ENCODE measurements at places on chromosomes 12 and 14.
A peak's percentile ranks its signal among the peaks of the same experiment; 100 is the strongest.

- DNase-seq = no peak
These were observed 140.5 kb upstream of the LHX5 start for GRCh38 chr12:113612076-113612728.

- peak; percentile 97 for DNase-seq
These were observed at the start of gene EIF2B2 for GRCh38 chr14:75002392-75003249. EIF2B2 (plus strand) TSS chr14:75002921; CDS start chr14:75002991, 70 bp downstream.

DNA sequence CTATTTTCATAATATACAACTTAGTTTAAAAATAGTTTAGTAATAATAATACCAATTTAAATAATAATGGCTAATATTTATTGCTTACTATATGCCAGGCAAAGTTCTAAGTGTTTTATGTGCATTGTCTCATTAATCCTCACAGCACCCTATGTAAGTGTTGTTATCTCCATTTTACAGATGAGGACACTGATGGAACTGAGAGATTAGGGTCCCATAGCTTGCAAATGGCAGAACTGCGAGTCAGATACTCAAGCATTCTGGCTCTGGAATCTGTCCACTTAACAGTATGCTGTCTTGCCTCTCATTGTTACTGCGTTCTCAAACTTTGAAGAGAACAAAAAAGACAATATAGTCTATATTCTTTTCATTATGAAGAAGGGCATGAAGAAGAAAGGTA is 19.0 kb downstream of the AP5M1 start:
- no peak for DNase-seq

DNA sequence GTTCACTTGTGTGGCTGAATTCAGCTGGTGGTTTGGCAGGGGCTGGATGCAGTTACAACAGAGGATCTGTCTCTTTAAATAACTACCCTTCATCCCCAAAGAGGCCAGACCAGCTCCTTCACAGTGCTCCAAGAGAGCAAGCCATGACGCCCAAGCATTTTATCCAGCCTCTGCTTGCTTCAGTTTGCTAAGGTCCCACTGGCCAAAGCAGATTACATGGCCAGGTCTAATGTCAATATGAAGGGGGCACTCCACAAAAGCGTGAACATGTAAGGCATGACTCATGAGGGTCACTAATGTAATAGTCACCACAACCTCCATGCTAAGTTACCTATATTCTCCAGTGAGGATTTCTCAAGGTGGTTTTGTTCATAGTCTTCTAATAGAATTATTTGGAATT is 62.9 kb downstream of the MARK3 start:
- no peak for DNase-seq

GRCh38 chr14:64761441-64762043 is 57.3 kb downstream of the PLEKHG3 start:
- no peak for DNase-seq

DNA sequence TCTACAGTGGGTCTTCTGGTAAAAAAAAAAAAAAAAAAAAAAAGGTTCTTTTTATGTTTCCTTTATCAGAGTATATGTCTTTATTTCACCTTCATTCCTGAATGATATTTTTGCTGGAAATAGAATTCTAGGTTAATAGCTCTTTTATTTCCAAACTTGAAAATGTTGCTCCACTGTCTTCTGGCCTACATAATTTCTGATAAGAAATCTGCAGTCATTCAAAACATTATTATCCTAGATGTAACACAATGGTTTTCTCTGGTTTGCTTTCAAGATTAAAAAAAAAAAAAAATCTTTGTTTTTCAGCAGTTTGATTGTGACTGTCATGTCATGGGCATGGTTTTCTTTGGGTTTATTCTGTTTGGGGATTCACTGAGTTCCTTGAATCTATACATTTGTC is 19.5 kb downstream of the DCP1B start:
- DNase-seq = no peak

DNA sequence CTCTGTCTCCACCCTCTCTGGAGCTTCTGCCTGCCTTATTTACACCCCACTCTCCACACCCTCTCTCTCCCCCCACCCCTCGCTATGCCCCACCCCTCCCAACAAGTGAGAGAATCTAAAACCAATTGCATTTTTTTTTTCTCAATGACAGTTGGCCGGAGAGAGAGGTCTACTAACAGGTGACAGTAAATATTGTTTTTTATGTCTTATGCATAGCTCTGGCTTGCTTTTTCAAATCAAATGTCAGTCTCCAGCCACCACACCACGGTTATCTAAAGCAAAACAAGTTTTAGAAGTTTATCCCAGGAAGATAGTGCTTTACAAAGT is at the start of gene KCNC2:
TSS of gene KCNC2 (minus strand) at position 28 of the 327 bp plus-strand sequence.
- no peak for DNase-seq

DNA sequence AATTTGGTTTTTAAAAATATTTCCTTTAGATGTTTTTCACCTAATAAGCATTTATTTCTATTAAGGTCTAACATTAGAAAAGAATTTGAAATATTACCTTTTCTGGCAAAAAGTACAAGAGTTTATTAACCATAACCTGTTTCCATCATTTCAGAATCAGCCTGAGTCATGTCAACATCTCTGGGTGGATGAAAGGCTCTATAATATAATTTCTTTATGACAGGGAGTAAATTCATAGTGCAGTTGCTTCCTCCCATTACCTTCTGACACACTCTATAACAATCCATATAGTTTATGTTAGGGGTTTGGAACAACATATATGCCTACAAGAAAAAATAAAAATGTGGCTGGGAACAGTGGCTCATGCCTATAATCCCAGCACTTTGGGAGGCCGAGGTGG is 134.5 kb downstream of the SLC2A13 start:
- DNase-seq = no peak

GRCh38 chr14:30692669-30693068 is 70.5 kb downstream of the SCFD1 start:
- DNase-seq = no peak

- no peak for DNase-seq
These were observed 42.2 kb upstream of the FBXO33 start for GRCh38 chr14:39474416-39474911.

GRCh38 chr14:34824826-34825225 is 50.3 kb downstream of the BAZ1A start:
- DNase-seq = no peak

DNA sequence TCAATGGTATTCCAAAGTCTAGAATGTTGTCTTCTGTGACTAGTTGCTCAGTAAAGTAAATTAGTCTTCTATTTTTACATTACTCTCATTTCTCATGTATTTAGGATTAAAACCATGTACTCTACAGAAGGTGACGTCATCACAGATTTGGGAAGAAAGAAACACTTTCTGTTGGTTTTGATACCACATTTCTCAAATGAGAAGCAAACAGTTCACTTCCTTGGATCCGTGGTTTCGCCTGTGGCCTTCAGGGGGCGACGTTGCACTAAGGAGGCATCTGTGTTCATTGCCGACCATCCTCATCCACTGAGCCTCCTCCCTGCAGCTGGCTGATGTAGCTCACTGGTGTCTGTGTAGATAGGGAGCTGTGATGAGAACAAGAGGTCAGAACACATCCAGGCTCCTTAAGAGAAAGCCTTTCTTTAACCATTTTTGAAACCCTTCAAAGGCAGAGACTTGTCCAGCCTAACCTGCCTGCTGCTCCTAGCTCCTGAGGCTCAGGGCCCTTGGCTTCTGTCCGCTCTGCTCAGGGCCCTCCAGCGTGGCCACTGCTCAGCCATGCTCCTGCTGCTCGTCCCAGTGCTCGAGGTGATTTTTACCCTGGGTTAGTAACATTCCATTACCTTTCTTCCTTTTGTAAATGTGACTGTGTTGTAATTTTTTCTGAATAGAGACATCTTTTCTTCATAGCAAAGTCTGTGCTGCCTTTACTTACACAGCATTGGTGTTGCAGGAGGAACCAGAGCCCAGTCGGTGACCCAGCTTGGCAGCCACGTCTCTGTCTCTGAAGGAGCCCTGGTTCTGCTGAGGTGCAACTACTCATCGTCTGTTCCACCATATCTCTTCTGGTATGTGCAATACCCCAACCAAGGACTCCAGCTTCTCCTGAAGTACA is 220.6 kb upstream of the OR4E1 start:
- peak; percentile 3 for DNase-seq

DNA sequence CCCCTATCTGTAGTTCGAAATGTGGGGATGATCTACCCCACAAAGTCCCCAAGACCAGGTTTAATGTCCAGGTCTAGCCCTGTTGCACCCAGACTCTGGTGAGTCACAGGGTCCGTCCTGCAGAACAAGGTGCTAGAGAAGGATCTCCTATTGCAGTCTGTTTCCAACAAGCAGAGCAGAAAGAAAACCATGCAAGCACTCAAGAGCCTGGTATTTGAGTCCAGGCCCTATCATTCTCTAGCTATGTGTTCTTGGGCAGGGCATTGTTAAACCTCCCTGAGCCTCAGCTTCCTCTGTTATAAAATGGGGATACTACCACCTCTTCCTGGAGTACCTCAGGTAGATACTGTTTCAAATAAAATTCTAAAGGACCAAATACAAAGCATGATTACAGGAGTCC is 24.4 kb downstream of the MAP3K9 start:
- DNase-seq = no peak

GRCh38 chr12:47281667-47282171 is 202.0 kb upstream of the AMIGO2 start:
- no peak for DNase-seq

DNA sequence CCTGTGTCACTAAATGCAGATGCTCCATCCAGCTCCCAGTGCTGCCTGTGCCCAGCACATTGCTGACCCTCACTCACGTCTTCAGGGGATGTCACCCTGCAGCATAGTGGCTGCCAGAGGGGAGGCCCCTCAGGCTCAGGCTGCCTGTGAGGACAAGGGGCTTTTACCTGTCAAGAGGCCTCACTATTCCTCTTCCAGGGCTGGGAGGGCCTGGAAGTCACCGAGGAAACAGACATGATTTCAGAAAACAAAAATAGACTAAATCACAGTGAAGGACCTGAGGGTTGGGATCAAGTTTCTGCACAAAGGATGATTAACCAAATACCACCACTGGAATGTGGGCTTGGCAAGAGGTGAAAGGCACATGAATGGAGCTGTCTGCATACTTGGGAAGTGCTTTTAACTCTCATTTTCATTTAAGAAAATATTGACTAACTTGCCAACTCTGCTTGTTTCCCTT is 1202.3 kb downstream of the BCL11B start:
- no peak for DNase-seq

- no peak for DNase-seq
These were observed 68.9 kb upstream of the BBS10 start for GRCh38 chr12:76417116-76417515.

DNA sequence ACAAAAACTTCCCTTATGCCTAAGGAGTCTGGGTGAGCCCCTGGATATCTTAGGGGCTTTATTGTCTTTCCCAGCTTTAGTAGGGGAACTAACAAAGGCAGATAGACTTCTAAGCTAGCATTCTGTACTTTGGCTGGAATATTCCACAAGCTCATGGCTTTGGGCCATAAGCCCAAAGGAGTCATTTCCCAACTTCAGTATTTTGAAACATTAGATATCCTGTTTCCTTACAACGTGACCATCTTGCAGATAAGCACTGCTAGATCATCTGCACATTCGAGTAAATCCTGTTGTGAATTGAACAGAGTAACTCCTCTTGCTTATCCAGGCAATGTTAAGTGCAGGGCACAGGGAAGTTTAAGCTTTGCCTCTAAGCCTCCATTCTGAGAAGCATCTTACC is 70.6 kb upstream of the ACTN1 start:
- DNase-seq = no peak

DNA sequence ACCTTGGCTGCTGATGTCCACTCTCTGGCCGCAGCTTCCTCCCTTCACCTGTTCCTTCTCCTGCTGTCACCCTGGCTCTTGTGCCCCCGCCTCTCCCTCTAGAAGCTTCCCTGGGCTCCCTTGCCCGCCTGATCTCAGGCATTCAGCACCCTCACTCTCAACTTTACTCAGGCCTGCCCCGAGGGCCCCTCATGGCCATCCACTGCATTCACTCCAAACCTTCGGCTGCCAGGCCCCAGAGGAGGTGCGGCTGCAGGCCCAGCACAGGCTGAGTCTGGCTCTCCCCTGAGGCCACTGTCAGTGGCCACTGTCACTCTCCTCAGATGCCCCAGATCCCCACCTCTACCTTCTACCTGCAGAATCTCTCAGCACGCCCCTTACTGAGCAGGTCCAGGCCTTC is 183.9 kb downstream of the ZFP36L1 start:
- DNase-seq = no peak

All from stimulated activated CD4-positive, alpha-beta T cell treated with anti-CD3 and anti-CD28 coated beads, Interleukin-1b, Interleukin-23, amount 100 ng/mL, for 1 hour (primary cell).